Right lobe of liver (tissue), 6 donors: ENCODE measurements at places on chromosomes 5 and 9. TPM values are rescaled to one million over a fixed set of nuclear protein-coding genes. Genes with fewer than 3 reads are reported as not detected.

DNA sequence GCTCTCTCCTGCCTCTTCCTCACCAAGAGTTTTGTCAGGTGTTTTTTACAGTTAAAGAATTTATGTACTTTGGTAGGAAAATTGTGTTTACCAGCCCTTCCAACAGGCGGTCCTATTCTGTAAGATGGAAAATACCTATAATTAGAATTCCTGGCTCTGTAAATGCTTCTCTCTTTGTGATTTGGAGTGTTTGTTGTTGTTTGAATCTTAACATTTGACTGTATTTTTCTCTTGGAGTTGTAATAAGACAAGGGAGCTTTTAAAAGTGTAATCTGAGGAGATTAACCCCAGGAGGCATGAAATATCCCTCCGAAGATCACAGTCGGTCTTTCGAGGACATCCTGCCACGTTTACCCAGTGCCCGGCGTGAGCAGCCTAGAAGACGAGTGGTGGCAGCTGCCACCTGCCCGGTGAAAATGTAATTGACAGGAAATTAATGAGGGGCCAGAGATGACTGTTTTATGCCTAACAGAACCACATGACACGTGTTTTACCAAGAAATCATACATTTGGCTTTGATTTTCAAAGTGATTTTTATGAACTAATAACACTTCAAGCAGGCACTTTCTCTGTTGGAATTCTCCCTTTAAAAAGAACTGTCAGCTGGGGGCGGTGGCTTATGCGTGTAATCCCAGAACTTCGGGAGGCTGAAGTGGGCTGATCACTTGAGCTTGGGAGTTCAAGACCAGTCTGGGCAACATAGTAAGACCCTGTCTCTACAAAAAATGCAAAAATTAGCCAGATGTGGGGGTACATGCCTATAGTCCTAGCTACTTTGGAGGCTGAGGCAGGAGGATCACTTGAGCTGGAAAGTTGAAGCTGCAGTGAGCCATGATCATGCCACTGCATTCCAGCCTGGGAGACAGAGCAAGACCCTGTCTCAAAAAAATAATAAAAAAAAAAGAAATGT, 20.0 kb downstream of the ANKRD33B start:
- no peaks in the 10 kb centered on the region for H3K27me3 ChIP-seq
- H3K4me3 ChIP-seq: no peak overlapping the region
- H3K27ac ChIP-seq: no peak overlapping the region
- no peaks in the 10 kb centered on the region for H3K4me1 ChIP-seq
- no peaks in the 10 kb centered on the region for H3K36me3 ChIP-seq

The LRRC19 gene
- total RNA-seq: 1.1 TPM

The ACSL6 gene
- 2.6 TPM for total RNA-seq

The PAEP gene
- not detected for total RNA-seq
